Trophoblast cell (in vitro differentiated cells and primary cell): ENCODE measurements at places on chromosomes 11 and 22.

DNA sequence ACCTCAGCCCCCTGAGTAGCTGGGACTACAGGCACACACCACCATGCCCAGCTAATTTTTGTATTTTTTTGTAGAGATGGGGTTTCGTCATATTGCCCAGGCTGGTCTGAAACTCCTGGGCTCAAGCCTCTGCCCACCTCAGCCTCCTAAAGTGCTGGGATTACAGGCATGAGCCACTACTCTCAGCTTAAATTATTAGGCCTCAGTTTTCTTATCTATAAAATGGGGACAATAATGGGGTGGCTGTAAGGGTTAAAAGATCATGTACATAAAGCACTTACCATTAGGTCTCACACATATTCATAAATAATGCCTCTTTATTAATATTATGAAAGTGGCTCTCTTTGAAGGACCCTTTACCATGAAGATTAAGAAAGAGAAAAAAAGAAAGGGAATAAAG is 31.5 kb upstream of the CKAP5 start:
- DNase-seq: no peak

DNA sequence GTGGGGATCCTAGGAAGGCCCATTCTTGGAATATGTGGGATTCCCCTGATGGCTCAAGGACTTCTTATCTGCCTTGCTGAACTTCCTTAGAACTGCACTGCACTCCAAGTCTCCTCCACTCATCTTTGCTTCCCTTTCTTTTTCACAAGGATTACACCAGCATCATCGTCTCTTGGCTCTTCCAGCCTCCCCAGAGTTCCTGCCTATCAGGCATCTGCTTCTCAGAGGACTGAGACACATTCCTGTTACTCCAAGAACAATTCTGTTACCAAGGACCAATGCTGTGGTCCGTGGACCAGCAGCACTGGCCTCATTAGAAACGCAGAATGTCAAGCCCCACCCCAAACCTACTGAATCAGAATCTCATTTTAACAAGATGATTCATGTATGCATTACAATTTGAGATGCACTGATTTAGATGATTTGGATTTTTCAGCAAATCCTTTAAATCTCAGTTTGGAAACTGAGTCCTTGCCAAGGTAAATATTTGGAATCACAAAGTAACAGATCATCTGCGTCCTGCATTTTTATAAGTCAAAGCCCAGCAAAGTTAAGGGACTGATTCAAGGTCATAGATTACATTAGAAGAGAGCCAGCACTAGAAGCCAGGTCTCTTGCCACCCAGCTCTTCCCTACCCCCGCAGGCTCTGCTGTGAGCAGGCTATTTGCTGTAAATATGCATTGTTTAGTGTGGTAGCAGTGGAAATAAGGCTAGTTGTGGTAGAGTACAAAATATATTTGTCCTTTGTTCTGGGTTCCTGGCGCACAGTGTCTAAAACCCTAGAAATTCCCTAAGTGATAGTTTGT is 110.9 kb downstream of the SWAP70 start:
- DNase-seq: peak; percentile 75

DNA sequence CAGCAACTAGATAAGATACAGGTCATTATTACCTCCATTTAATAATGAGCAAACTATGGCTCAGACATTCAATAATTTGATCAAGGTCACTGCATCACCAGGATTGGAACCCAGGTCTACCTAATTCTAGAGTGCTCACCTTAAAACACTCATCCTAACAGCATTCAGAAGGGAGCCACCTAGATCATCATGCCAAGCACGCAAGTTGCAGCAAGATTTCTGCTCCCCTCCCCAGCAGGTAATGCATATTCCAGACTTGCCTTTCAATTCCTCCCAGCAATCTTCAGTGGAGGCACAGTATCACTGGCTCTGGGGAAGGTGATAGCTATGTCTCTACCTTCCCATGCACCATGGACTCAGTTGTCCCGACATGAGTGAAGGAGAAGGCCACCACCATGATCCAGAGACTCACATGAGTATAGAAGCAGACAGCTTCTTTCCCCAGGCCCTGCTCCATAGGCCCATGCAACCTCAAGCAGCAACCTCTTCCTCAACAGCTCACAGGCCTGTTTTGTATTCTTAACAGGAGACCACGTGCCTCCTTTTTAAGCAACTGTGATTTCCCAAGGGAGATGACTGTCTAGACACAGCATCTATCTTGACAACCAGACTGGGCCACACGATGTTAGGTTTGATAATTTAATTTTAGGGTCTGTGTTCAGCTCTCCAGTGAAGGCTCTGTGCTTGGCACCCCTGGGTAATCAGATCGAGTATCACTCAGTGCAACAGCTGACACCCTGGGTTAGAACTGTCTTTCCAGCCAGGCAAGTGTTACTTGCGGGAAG is 36.4 kb downstream of the RAB30 start:
- no peak for DNase-seq

GRCh38 chr11:99199341-99199740 is 178.6 kb downstream of the CNTN5 start:
- no peak for DNase-seq

- DNase-seq: no peak
Observed at GRCh38 chr11:3186166-3186953, 21.2 kb upstream of the OSBPL5 start.

DNA sequence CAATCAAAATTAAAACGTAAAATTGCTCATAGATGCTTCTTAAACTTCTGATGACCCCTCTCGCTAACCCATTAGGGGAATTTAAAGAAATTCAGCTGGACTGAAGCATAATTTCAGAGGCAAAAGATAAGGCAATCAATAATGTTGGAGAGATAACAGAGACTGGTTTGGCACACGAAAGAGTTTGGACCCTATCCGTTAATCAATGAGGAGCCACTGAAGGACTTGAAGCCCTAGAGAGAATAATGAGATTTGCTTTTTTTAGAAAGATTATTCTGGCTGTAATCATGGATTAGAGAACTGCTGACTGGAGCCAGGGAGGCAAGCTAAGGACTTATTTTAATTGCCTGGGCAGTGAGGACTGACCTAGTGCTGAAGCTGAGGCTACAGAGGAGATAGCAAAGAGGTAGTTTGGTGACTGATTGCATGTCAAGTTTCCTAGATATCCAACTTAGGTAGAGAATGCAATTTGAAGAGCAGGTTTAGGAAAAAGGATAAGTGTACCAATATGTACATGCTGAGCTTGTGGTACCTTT is 11.9 kb upstream of the ARHGAP42 start:
- DNase-seq: no peak

GRCh38 chr11:116217006-116217405 is 555.8 kb downstream of the BUD13 start:
- peak; percentile 20 for DNase-seq

DNA sequence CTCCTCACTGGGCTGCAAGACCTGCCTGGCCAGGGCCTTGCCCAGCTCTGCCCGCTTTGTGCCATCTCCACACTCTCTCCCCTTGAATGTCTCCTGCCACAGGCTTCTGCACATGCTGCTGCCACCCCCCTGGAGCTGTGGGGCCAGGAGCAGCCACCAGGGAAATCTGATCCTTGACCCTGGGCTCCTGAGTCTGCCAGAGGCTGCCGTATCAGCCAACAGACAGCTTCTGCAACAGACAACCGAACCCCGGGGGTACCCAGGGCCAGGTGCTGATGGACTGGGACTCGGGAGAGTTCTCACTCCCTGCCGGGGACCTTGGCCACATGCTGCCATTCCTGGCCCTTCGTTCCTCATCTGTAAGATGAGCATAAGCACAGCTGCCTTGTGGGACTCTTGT is 3.3 kb upstream of the PPARA start:
- no peak for DNase-seq

GRCh38 chr11:22194306-22194705 is 1.4 kb downstream of the ANO5 start:
- DNase-seq: no peak

GRCh38 chr11:69654660-69655478 is 13.9 kb downstream of the CCND1 start:
- no peak for DNase-seq

- DNase-seq: no peak
Observed at GRCh38 chr11:65456418-65456817, 33.8 kb downstream of the NEAT1 start.

DNA sequence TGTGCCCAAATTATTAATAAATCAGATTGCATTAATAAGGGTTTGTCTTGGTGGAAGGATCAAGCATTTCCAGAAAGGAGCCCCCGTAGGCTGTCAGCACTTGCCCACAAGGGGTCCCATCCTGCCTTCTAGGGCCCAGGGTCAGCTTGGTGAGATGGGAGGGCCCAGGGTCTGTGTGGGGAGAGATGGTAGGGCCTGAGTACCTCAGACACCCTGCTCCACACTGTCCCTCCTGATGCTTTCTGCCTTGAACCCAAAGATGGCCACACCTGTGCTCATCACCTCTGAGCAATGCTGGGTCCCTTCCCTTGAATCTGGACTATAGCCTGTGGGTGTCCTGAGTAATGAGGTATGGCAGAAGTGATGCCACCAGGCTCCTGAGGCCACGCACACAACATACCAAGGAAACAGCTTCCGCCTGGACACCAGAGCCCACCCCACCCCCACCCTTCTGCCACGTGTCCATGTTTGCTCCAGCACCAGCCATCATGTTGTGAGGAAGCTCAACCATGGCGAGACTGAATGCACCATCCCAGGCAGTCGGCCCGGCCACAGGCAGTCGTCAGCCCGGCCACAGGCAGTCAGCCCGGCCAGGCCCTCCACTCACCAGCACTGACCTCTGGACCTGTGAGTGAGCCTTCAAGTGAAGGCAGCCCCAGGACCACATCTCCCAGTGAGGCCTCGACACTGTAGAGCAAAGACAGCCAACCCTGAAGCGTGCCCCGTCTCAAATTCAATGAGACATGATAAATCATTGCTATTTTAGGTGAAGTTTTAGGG is 6.8 kb downstream of the BET1L start:
- no peak for DNase-seq

DNA sequence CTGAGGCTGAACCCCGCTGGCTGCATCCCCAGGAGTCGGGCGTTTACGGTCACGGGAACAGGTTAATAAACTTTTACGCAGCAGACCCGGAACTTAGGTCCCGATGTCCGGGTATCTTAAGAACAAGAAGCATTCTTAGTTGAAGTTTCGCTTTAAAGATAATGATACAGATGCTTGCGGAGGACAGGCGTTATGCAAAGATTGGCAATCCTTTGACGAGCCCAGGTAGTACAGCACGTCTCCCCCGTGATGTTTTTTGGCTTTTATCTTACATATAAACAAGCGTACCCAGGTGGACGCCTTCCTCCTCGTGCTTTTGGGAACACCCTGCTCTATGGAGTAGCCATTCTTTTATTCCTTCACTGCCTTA is 871 bp upstream of the TOLLIP start:
- no peak for DNase-seq

GRCh38 chr11:9972989-9973388 is 309.1 kb downstream of the SWAP70 start:
- DNase-seq: peak; percentile 73

GRCh38 chr11:69321877-69322361 is 28.0 kb downstream of the MYEOV start:
- DNase-seq: no peak

- DNase-seq: no peak
Observed at GRCh38 chr22:25142102-25142501, 57.6 kb upstream of the CRYBB3 start.

DNA sequence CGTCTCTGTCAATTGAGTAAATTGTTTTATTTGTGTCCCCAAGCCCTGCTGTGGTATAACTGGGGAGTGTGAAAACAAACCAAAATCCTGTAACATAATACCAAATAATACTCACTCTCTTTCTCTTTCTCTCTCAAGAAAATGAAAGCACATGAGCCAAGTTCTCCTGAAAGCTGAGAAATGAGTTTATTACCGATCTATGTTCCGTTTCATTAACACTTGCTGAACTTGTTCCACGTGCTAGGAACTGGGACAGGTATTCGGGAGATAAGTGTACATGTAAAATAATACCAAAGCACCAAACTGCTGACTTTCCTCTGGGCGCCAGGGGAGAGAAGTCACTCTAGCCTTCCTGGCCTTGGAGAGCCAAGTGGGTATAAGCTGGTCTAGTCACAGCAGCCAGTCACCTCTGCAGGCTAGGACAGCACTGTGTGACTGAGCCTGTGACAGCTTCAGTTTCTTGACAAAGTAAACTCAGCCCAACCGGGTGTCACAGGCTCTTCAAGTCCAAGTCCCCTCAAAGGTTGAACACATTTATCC is 23.1 kb downstream of the CD6 start:
- no peak for DNase-seq

GRCh38 chr11:44726283-44727113 is at the start of gene TSPAN18:
Gene TSPAN18 (plus strand): TSS chr11:44726962. CDS start chr11:44906417, 179,455 bp downstream.
- no peak for DNase-seq

GRCh38 chr11:71309181-71309580 is 56.8 kb upstream of the SHANK2 start:
- no peak for DNase-seq

DNA sequence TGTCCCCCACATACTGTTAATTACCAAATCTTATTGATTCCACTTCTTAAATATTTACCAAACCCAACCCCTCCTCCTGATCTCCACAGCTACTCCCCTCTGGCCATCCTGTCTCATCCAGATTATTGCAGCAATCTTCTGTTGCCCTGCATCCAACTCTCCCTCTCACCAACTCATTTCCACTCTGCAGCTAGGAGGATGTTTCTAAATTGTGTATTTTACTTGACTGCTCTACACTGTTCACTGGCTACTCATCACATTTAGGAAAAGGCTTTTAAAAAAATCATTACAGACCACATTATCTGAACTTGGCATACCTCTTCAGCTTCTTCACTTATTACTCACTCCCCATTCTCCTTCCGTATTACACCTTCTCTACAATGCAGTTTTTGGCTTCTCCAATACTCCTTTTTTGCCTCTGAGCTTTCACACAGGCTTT is 117.9 kb downstream of the ATG16L2 start:
- no peak for DNase-seq

- DNase-seq: no peak
Observed at GRCh38 chr11:20208622-20209111, 48.4 kb upstream of the DBX1 start.

GRCh38 chr11:81004576-81004975 is 1563.7 kb upstream of the TENM4 start:
- no peak for DNase-seq

DNA sequence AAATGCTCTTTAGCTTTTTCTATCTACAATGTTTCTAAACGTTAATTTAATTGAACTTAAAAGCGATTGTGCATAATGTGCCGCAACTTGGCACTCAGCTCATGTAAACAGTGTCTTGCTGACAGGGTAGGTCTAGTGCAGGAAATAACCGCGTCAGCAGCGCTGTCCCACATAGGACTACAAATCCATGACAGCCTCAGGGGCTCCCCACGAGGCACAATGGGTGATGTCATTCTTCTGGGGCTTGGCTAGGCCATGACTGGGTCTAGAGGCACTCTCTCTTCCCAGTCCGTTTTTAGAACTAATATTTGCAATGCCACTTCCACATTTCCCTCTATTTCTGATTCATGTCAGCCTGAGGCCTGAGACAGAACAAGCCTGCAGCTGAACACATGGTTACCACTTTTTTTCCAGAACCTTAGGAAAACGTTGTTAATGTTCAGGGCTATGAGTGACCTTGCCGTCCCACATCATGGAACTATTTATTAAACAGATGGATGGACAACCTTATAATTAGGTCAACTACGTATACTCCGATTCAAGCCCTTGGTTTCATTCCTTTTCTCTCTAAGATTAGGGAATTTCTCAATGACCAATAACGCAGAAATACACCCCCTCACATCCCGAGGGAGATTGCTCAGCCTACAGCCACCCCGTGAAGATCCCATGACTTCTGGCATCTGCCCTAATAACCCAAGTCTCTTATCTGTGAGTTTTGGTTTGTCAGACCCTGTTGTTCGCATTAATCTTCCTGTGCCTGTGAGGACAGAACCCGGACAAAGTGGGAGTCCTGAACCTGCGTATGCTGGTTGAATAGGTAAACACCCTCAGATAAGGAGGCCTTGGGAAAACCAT is 19.4 kb upstream of the SNX32 start:
- DNase-seq: peak; percentile 74

GRCh38 chr11:134486106-134486505 is 74.1 kb upstream of the B3GAT1 start:
- DNase-seq: no peak

GRCh38 chr11:119262668-119263351 is 54.1 kb downstream of the MCAM start:
- no peak for DNase-seq
